Stimulated activated CD8-positive, alpha-beta memory T cell treated with anti-CD3 and anti-CD28 coated beads, Interleukin-15, amount 100 ng/mL, for 48 hours (primary cell): ENCODE measurements at places on chromosomes 3 and 15.

DNA sequence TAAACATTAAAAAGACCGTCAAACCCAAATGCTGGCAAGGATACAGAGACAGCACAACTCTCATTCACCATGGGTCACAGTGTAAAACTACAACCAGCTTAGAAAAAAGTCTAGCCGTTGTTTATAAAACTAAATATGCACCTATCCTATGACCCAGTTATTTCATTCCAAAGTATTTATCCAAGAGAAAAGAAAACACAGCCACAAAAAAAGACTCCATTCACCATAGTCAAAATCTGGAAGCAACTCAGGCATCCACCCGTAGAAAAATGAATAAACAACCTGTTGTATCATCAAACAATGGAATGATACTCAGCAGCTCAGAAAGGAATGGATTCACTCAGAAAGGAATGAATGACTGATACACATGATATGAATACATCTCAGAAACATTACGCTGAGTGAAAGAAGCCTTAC is 28.6 kb downstream of the PLD1 start:
- DNase-seq = no peak

GRCh38 chr3:37114251-37115145 is 59.9 kb downstream of the LRRFIP2 start:
- no peak for DNase-seq

- no peak for DNase-seq
Observed at GRCh38 chr15:41323611-41324010, 8.8 kb downstream of the OIP5 start.

DNA sequence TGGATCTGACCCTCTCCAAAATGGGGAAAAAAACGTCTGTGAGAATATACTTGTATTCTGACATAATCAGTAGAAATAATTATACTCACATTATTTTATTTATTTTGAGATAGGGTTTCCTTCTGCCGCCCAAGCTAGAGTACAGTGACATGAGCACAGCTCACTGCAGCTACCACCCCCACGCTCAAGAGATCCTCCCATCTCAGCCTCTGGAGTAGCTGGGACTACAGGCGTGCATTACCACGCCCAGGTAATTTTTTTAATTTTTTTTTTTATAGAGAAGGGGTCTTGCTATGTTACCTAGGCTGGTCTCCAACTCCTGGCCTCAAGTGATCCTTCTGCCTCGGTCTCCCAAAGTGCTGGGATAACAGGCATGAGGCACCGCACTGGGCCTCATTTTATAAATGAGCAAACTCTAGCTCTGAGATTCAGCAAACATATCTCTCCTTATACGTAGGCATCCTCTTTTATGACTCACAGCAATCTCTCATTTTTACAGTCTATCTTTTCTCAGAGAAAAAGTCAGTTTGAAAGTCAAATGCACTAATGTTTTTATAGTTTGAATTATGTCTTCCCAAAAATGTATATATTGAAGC is 989 bp upstream of the VGLL3 start:
- DNase-seq = no peak

GRCh38 chr3:94395851-94396250 is 333.0 kb downstream of the NSUN3 start:
- DNase-seq = no peak

DNA sequence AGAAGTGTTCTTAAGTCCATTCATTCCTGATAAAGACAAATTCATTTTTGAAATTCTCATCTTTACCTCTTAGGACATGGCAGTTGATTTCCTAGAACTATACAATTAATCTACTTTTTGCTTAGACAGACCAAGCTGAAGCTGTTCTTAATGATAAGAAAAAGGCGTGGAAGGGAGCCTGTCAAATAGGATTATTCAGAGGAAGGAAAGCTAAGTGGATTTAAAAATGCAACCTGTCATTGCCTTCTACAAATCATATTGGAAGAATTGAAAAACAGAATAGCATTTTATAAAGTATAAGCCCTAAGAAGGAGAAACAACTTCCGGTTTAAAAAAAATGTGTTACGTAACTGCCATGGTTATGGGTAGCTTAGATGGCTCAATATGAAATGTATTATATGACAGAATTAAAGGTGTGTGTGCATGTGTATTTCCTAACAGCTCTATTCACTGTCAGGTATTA is 81.2 kb upstream of the RAP2B start:
- DNase-seq = no peak

DNA sequence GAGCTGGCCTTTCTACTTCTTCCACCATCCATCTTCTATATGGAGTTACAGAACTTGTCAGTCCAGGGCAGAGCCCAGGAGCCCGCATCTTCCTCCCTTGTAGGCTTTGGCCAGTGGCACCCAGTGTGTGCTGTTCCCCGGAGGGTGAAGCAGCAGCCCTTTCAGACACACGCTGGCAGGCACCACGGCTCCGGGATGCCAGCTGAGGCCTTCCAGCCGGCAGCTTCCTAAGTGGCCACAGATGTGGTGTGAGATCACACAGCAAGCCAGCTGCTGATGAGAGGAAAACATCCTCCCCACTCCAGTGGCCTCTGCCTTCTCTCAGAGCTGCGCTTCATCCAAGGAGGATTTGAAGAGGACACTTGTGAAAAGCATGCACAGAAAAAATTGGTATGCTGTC is 24.1 kb downstream of the CRABP1 start:
- no peak for DNase-seq

DNA sequence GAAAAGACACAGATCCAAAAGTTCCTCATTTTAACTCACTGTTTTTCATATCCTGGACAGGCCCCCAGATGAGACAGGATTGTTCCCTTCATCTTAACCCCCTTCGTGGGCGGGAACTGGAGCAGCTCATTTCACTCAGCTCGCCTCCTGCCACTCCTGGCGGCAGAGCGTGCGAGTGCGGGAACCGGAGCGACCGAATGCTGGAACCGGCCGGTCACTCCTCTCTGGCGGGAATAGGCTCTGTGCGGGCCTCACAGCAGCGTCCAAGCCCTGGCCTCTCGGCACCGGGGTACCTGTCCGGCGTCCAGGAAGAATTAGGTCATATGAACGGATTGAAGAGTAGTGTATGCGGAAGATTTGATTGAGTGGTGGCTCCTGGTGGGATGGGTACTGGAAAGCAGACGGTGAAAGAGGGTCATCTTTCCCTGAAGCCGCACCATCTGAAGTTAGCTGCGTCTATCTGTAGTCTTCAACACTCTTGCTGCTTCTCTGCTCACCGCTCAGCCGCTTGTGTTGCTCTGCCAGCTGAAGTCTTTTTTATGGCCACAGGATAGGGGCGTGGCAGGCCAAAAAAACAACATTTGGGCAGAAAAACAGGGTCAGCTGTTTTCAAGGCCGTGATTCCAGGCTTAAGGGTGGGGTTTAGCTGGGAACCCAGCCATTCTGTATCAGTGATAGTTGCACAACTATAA is 42.3 kb upstream of the FXR1 start:
- no peak for DNase-seq
